GF-D8 (cell line): ENCODE measurements at places on chromosomes 11 and 22.

DNA sequence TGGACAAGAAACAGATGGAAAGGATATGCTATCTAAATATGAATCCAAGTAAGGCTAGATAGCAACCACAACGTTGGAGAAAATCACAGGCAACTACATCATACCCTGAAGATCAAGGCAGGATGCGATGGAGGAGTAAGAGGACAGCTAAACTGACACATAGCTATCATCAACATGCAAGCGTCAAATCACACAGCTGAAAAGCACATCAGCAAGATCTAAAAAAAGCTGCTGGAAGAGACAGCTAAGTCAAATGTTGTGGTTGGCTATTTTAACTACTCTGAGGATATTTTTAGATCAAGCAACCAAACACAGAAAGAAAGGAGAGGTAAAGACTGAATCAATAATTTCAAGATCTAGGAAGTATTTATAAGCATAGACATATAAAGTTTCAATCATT lies 466.9 kb downstream of the BRD1 start:
- no peak for DNase-seq

DNA sequence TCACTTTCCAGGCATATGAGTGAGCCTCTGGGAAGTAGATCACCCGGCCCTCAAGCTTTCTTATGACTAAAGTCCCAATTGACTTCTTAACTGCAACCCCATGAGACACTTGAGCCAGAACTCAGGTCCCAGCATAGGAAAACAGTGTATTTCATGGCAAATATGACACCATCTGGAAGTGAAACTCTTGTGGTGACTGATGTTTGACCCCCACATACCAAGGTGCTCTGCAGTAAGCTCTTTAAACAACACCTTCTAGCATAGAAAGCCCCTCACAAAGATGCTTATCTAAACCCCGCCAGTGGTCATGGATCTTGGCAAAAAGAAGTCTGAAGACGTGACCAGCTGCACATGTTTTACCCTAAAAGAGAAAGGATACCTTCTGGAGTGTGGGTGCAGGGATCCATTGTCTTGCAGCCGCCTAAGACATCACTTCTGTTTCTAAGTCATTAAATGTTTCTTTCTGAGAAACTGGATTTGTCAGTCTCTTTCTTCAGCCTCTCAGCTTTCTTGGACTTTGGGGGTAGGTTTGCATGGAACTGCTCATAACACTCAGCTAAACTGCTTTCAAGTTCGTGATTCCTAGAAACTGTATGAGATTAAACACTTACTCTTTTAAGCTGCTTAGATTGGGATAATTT lies 7.4 kb upstream of the PELI3 start:
- DNase-seq: no peak

- DNase-seq: no peak
Observed at GRCh38 chr11:75574698-75575602, 12.9 kb downstream of the SERPINH1 start.

DNA sequence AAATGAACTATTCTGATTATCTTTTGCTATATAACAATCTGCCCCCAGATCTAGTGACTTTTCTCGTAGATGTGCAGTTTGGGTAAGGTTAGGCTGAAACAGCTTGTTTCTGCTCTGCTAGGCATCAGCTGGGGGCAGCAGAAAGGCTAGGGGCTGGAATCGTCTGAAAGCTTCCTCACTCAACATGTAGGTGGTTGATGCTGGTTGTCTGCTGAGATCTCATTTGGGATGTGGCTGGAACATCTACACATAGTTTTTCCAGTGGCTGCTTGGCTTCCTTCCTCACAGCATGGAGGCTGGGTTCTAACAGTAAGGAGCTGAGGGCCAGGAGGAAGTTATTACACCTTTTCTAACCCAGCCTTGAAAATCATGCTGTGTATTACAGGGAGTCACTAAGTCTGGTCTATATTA lies 30.2 kb downstream of the USP47 start:
- no peak for DNase-seq

DNA sequence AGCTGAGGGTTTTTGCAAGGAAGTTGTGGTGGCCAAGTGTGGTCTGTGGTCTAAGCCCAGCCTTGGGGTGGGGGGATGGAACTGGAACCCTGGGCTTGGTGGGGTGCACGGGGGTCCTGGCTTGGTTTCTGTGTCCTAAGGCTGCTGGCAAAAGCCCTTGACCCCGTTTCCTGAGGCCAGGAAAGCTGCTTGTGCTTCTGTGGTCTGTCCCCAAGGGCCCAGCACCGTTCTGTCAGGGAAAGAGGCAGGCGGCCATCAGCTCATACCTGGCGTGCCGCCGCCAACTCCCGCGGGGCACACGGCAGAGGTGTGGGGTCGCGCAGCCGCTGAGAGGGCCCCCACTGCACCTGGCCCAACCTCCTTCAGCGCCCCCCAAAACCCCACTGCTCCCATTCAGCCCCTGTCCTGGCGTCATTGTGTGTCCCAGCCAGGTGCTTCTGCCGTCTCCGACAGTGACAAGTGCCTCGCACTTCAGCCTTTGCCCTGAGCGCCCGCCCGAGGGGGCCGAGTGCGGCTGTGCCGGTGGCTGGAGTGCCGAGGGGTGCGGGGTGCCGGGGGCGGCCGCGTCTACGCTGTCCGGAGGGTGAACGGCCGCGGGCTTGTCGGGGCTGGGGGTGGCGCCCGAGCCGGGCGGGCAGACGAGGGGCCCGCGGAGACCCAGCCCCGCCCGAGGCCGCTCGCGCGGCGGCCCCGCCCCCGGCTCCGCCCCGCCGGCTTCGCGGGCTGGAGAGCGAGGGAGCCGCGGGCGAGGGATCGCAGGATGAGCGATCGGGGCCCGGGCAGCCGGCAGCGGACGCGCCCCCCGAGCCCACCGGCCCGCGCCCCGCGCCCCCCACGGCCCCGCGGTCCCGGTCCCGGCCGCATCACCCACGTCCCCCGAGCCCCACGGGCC lies at the start of gene CNIH2:
Gene CNIH2, plus strand, starts transcription at position 705 of the 892 bp plus-strand sequence. CDS start 282 bp downstream, outside the sequence.
- DNase-seq: no peak

DNA sequence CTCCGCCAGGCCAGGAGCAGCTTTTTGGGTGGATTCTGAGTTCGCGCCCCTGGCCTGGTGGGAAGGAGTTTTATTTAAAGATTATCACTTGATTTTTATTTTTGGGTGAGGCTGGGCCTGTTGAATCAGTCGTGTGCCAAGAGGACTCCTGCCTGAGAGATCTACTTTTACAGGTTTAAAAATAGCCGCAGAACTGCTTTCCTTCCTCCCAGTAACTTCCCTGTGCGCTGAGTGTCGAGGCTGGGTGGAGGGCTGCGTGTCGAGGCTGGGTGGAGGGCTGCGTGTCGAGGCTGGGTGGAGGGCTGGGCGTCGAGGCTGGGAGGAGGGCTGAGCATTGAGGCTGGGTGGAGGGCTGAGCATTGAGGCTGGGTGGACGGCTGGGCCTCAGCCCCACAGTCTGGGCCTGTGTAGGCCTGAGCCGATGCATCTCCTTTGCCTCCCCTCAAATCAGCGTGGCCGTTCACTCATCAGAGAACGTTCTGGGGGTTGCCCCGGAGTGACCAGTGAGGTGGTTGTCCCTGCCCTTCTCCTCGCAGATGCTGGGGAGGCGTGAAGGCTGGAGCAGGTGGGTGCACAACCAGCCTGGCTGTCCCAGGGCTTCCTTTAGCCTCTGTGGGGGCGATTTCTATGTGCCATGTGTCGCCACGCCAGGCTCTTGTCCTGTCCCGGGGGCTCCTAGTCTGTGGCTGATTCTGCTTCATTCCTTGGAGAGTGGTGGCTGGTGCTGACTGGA lies 30.1 kb downstream of the GRAMD4 start:
- no peak for DNase-seq

- no peak for DNase-seq
Observed at GRCh38 chr11:7486781-7487140, 1.5 kb downstream of the OLFML1 start.

DNA sequence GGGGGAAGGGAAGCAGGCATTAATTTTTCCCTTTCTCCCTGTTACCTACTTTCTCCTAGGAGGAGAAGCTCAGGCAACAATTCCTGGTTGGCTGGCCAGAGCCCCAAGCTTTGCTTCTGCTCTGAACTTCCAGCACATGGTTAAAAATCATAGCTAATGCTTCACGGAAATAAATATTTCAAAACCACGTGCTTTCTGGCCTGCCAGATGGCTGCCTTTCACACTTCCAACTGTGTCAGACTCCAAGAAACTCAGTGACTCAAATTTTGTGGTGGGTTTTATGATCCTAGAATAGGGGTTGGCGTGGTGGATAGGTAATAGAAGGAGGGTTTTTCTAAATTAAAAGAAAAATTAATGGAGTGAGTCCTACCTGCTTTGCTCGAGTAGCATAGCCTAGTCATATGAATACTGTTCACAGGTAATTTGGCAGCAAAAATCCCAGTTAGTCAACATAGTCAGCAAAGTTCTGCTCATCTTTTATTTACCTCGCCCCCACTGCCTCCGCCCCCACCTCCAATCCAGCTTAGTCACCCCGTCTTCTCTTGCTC lies 58.6 kb downstream of the SC5D start:
- no peak for DNase-seq

DNA sequence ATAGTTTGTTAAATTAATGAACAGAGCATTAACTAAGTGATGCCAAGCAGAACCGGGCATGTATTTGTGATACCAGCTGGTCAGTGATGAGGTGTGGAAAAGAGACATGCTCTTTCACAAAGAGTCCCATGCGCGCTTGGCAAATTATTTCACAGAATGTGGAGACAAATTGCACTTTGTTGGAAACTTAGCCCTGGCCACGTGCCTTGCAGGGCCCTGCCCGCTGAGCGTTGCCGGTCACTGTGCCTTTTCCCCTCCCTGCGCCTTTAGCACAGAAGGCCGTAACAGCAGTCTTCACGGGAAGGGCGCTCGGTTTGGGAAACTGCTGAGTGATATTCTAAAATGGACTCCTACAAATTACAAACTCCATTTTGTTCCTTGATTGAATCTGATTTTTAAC lies 235.9 kb downstream of the TBC1D22A start:
- no peak for DNase-seq

GRCh38 chr22:38744981-38745380 lies 10.8 kb downstream of the SUN2 start:
- no peak for DNase-seq

DNA sequence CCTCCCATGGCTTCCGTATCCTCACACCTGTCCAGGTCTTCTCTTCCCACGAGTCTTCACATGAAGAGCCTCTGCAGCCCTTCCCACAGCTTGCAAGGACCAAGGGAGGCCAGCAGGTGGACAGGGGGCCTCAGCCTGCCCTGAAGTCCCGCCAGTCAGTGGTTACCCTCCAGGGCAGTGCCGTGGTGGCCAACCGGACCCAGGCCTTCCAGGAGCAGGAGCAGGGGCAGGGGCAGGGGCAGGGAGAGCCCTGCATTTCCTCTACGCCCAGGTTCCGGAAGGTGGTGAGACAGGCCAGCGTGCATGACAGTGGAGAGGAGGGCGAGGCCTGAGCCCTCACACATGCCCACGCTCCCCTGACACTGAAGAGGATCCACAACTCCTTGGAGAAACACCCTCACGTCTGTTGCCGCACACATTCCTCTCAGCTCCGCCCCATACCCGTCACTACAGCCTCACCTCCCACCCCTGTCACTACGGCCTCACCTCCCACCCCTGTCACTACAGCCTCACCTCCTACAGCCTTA lies 8.3 kb downstream of the SSH3 start:
- DNase-seq: no peak

DNA sequence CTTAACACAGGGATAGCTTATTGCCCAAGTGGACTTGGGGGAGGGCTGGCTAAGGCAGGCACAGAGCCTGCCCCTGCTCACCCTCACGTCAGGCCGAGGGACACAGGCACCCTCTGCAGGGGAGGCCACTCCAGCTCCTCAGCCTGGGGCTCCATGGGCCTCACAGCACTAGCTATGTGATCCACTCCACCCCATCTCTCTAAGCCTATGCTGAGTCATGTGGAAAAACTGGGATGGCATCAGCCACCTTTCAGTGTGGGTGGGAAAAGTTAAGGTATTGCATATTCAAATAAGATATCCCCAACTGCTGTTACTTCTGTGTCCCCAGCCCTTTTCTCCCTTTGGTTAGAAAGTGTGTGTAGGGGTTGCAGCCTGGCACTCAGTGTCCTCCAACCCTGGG lies 22.3 kb downstream of the RANGAP1 start:
- DNase-seq: no peak

- DNase-seq: no peak
Observed at GRCh38 chr22:31526270-31526669, 29.9 kb downstream of the SFI1 start.

DNA sequence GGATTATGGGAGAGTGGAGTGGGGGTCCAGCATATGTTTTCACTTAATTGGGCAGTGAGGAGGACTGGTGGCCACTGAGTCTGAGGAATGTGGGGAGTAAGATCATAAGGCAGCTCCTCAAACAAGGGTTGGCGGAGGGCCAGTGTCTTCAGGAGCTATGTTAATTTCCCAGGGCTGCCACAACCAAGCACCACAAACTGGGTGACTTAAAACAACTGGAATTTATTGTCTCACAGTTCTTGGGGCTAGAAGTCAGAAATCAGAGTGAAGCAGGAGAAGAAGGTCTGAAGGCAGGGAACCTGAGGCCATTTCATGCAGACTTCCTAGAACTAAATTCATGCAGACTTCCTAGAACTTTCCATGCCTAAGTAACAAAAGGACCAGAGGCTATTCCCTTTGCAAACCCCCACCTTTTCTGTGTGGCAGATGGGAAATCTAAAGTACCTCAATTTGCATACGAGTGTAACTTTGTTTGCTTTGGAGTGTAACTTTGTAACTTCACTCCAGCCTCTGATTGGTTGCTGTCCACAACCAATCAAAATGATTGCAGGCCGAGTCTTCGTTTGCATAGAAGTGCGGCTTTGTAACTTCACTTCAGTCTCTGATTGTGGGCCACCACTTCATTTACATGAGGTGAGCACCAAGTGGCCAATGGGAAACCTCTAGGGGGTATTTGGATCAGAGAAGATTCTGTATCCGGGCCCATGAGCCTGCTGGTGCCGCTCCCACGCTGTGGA lies 50.5 kb upstream of the ZBED5 start:
- DNase-seq: no peak

DNA sequence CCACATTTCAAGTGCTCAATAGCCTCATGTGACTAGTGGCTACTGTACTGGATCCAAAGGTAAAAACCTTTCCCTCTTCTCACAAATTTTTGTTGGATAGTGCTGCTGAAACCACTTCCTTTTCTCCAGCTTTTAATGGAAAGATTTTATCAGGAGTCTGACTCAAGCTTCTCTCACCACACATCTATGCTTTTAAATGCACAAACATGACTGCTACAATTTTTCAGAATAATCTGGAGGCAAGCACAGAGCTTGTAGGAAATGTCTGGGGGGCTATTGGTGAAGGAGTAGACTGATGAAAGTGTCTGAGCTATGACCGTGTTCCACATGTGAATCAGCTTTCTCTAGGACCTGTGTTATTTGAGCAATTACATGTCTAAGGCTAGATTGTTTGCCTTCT lies 101.1 kb upstream of the FAT3 start:
- DNase-seq: no peak
